Activated CD8-positive, alpha-beta memory T cell treated with anti-CD3 and anti-CD28 coated beads for 1 hour (primary cell): ENCODE measurements at places on chromosomes 3 and 15.
A peak's percentile ranks its signal among the peaks of the same experiment; 100 is the strongest.

DNA sequence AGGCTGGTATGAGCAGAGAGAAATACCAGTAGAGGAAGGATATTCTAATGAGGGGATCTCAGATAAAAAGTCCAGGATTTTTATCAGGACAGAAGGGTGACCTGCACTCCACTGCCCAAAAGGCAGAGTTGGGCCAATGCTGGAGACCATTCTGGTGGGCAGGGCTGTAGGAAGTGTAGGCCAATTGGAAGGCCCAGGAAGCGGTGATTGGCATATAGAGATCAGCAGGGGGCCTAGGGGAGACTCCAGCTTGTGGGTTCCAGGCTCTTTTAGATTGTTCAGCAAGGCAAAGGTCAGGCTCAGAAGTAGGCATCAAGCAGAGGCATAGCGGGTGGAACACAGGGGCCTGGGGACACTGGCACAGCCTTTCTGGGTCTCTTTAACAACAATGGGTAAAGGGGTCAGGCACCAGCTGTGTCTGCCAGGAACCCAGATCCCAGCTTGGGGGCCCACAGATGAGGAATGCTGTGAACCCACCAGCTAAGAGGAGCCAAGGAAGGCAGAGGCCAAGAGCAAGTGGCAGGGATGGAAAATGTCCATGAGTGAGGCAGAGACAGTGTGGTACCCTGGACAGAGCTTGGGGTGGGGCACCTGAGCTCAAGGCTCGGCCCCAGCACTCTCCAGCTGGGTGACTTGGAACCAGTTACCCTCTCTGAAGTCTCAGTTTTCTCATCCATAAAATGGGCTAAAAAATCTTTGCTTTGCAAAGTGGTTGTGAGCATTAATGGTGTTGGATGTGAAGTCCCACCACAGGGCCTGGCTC is 27.0 kb upstream of the RASGRF1 start:
- DNase-seq, result no peak

DNA sequence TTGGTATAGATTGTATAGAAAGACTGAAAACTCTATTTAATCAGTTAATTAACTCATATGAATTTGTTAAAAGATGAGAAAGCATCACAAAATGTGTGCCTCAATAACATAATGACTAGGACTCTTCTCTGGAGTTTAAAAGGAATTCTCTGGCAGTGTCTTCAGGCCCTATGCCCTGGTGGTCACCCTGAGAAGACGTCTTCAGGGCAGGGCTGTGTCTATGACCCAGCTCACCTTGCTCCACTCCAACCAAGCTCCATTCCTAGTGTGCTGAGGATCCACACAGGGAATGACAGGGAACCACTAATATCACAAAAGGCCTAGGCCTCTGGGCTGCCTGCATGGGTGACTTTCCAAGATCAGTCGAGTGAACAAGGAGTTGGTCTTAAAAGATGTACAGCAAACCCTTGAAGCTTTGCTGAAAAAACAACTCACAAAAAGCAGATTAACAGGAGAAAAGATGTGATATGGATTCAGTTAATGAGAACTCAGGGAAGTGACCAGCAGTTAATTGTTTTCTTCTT is 156.6 kb downstream of the SNRK start:
- DNase-seq, result no peak

- DNase-seq, result no peak
Observed at GRCh38 chr3:194005930-194006501, 129.9 kb upstream of the HES1 start.

GRCh38 chr15:90818251-90819210 is 49.9 kb upstream of the FURIN start:
- no peak for DNase-seq

DNA sequence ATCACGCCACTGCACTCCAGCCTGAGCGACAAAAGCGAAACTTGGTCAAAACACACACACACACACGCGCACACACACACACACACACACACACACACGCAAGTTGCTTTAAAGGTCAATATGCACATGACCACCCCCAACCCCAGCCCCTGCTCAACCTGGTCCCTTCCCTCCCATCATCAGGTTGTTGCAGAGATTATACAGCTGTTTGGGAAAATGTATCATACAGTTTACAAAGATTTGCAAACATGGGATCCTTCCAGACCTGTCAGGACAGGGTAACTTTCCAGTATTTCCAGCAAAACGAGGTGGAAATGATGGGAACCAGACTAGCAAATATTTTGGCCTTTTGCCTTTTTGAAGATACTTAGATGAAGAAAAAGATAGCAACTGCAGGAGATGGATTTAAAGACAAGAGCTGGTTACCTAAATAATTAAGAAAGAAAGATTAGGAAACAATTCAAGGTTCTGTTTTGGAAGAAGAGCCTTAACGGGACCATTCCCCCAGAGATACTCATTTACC is 80.2 kb downstream of the TNIK start:
- DNase-seq, result no peak

- DNase-seq, result peak; percentile 51
Observed at GRCh38 chr15:31328428-31328968, 1.9 kb downstream of the KLF13 start.

GRCh38 chr3:192875971-192876565 is 41.6 kb downstream of the MB21D2 start:
- DNase-seq, result no peak

- no peak for DNase-seq
Observed at GRCh38 chr3:4533489-4534443, 40.6 kb downstream of the ITPR1 start.

DNA sequence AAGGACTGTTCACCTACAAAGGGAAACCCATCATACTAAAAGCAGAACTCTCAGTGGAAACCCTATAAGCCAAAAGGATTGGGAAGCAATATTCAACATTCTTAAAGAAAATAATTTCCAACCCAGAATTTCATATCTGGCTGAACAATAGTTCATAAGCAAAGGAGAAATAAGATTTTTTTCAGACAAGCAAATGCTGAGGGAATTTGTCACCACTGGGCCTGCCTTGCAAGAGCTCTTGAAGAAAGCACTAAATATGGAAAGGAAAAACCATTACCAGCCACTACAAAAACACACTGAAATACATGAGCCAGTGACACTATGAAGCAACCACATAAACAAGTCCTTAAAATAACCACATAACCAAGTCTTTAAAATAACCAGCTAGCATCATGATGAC is 28.9 kb upstream of the DCBLD2 start:
- no peak for DNase-seq

DNA sequence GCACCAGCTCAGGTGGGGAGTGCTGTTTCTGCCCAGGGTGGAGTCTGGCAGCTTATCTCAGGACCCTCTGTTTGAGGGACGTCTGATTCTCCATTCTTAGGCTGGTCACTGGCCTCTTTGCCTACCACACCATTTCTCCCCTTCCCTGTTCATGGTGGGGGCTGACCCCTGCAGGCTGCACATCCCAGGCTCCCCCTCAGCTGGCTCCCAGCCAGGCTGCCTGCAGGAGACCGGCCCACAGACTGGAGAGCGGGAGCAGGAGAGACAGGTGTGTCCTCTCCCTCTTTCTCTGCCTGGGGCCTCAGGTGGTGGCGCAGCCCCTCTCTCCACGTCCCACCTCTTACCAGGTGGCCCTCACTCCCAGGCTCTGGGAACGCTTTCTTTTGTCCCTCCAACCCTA is 60.8 kb downstream of the RAB11A start:
- no peak for DNase-seq

- DNase-seq, result no peak
Observed at GRCh38 chr15:55037071-55037470, 159.7 kb downstream of the RSL24D1 start.

GRCh38 chr15:85128621-85129020 is 147.0 kb downstream of the PDE8A start:
- DNase-seq, result no peak

DNA sequence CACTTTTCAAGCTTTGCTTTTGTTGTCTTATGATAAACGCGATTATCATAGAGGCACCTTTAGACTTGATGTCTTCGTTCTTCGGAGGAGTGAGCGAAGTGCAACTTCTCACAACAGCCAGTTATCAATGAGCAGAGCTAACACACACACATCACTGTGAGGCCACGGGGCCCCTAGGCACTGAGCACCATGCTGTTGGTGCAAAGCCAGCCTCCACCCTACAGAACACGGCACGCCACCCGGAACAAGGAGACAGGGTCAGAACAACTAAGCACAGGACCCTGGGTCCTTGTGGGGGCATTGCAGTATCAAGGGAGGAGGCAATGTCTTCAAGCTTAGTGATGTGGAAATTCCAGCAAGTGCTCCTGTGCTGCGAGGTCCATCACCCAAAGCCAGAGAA is 244.5 kb downstream of the OCA2 start:
- no peak for DNase-seq

GRCh38 chr15:34657469-34658127 is 74.1 kb upstream of the GOLGA8B start:
- DNase-seq, result no peak

- DNase-seq, result no peak
Observed at GRCh38 chr15:42401544-42402454, 42.5 kb downstream of the CAPN3 start.

DNA sequence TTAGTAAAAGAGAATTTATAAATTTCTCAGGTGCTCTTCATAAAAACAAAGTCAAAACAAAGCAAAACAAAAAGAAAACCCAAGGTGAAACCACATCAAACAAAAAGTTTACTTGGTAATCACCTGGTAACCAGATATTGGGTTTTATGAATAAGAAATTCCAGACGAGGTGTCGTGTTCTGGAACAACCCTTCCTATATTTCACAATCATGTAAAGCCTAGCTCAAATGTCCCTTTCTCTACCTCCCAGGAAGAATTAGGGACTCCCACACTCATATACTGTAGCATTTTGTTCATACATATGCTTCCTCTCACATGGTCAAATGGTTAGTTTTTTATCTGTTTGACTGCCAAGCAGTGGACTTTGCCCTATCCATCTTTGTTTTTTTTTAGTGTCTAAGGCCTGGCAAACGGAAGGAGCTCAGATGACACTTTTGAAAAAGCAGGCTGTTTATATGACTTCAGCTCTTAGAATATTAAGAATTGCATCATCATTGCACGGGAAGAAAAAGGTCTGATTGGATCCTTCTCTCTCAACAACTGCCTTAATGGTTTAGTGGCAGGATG is 326.7 kb upstream of the TBL1XR1 start:
- no peak for DNase-seq

GRCh38 chr3:128787256-128788253 is 61.6 kb downstream of the RAB7A start:
- no peak for DNase-seq

DNA sequence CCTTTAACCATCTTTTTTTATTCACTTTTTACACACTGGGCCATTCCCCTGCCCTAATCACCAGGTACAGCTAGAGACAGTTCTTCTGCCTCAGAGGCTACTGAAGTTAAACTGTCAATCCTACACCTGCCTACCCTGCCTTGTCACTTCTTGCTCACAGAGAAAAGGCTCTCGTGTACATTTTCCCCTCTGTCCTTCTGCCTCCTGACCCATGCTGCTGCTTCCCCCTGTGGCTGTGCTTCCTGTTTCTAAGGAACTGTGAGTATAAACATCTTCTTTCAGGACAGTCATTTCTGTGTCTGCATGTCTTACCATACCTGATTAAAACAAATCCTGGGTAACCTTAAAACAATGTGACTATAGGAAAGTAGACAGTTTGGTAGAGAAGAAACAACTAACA is 236.4 kb upstream of the MRPL3 start:
- no peak for DNase-seq

- DNase-seq, result no peak
Observed at GRCh38 chr15:40731034-40731433, 24.0 kb downstream of the RMDN3 start.

DNA sequence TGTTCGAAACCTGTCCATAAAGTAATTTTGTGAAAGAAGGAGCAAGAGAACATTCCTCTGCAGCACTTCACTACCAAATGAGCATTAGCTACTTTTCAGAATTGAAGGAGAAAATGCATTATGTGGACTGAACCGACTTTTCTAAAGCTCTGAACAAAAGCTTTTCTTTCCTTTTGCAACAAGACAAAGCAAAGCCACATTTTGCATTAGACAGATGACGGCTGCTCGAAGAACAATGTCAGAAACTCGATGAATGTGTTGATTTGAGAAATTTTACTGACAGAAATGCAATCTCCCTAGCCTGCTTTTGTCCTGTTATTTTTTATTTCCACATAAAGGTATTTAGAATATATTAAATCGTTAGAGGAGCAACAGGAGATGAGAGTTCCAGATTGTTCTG is 44.4 kb downstream of the AGTR1 start:
- DNase-seq, result no peak

- no peak for DNase-seq
Observed at GRCh38 chr3:72133329-72134011, 348.5 kb upstream of the PROK2 start.

- no peak for DNase-seq
Observed at GRCh38 chr3:7346364-7346763, 485.4 kb downstream of the GRM7 start.

GRCh38 chr15:65189102-65189740 is 4.1 kb upstream of the CLPX start:
- no peak for DNase-seq

DNA sequence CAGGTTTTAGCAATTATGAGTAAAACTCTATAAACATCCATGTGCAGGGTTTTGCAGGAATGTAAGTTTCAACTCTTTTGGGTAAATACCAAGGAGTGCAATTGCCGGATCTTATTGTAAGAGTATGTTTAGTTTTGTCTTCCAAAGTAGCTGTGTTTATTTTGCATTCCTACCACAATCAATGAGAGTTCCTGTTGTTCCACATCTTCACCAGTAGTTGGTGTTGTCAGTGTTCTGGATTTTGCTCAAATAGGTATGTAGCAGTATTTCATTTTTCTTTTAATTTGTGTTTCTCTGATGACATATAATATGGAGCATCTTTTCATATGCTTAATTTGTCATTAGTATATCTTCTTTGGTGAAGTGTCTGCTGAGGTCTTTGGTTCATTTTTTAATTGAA is 185.1 kb upstream of the GALNT15 start:
- no peak for DNase-seq

GRCh38 chr15:69758810-69759790 is 306.5 kb downstream of the RPLP1 start:
- DNase-seq, result peak; percentile 70

- DNase-seq, result no peak
Observed at GRCh38 chr3:52080830-52081719, 24.7 kb upstream of the DUSP7 start.

- DNase-seq, result no peak
Observed at GRCh38 chr3:107810171-107811071, 280.4 kb downstream of the CD47 start.

DNA sequence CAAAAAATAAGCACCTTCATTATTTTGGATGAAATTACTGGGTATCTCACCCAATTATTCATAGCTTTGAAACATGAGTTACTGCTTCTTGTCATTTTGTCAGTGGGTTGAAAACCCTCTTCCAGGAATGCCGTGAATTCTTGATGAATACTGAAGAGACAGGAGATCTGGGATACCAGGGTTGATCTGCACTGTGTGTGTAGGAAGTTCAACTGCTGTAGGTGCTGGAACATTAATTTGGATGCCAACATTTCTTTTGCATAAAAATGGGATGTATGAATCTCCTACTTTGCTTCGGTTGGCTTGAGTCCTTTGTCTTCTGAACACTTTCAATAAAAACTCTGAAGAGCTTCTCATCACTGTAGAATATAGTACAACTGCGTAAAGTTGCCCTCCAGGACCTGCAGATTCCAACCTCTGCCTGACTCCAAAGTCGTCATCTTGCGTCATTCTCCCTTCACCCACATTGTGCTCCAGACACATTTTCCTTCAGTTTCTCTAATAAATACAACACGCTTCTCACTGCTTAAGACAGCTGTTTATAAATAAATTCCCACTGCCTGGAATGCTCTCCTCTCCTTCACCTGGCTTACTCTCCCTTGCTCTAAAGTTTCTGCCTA is 312.7 kb upstream of the TGFBR2 start:
- DNase-seq, result no peak
